Cardiac muscle cell (in vitro differentiated cells and primary cell): ENCODE measurements at places on chromosomes 12 and 14. TPM values are rescaled to one million over a fixed set of nuclear protein-coding genes. Genes with fewer than 3 reads are reported as not detected.
A peak's percentile ranks its signal among the peaks of the same experiment; 100 is the strongest.

The CNPY2 gene
- 85.3 and 107 TPM in 2 replicates for total RNA-seq

The TAS2R42 gene
- not detected in 2 replicates for total RNA-seq

The PPP1R1A gene
- 138 and 154 TPM in 2 replicates for total RNA-seq

The TMEM119 gene
- 0.48 and 1.7 TPM in 2 replicates for total RNA-seq

GRCh38 chr12:12723681-12724420, 6.7 kb downstream of the CDKN1B start:
- peaks cover 21% of the 10 kb centered on the region for H3K4me1 ChIP-seq
- H3K36me3 ChIP-seq: peaks cover 36% of the 10 kb centered on the region
- peak; percentile 55 for DNase-seq
- H3K27me3 ChIP-seq: no peaks in the 10 kb centered on the region
- H3K27ac ChIP-seq: peak overlapping the region; percentile 94

- H3K36me3 ChIP-seq: no peaks in the 10 kb centered on the region
- no peaks in the 10 kb centered on the region for H3K4me1 ChIP-seq
- DNase-seq: no peak
- H3K4me3 ChIP-seq: no peak overlapping the region
Observed at GRCh38 chr12:83541446-83541845, 854.7 kb downstream of the TMTC2 start.

GRCh38 chr14:64253672-64254071, 40.5 kb downstream of the ESR2 start:
- H3K36me3 ChIP-seq: no peaks in the 10 kb centered on the region
- peaks cover 6% of the 10 kb centered on the region for H3K4me1 ChIP-seq
- DNase-seq: no peak
- no peak overlapping the region for H3K27ac ChIP-seq

- H3K4me1 ChIP-seq: peaks cover 92% of the 10 kb centered on the region
- H3K27ac ChIP-seq: peak overlapping the region; percentile 97
- no peaks in the 10 kb centered on the region for H3K27me3 ChIP-seq
- H3K36me3 ChIP-seq: no peaks in the 10 kb centered on the region
- no peak overlapping the region for H3K4me3 ChIP-seq
- peak; percentile 96 for DNase-seq
Observed at GRCh38 chr14:77041881-77042545, 13.5 kb upstream of the IRF2BPL start.

GRCh38 chr12:91417650-91418049, 235.0 kb upstream of the DCN start:
- DNase-seq: no peak
- H3K27ac ChIP-seq: no peak overlapping the region
- H3K36me3 ChIP-seq: no peaks in the 10 kb centered on the region
- peaks cover 12% of the 10 kb centered on the region for H3K4me1 ChIP-seq
- H3K4me3 ChIP-seq: no peak overlapping the region
- no peaks in the 10 kb centered on the region for H3K27me3 ChIP-seq

DNA sequence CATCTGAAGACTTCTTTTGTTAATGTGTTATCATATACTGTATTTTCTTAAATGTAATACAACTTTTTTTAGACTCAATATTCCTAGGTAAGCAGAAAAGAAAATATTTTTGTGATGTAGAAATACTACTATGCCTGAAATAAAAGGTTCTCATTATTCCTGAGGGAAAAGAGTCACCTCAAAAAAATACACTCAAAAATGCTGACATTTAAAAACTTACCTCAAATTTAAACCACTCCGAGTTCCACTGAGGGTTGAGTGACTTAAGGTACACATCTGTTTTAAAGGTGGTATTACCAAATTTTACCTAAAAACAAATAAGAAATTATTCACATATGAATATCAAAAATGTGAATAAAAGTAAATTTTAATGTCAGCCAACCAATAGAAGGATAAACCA, 9.3 kb downstream of the C2CD5 start:
- no peaks in the 10 kb centered on the region for H3K27me3 ChIP-seq
- H3K36me3 ChIP-seq: no peaks in the 10 kb centered on the region
- no peak overlapping the region for H3K27ac ChIP-seq
- H3K4me3 ChIP-seq: no peak overlapping the region
- no peaks in the 10 kb centered on the region for H3K4me1 ChIP-seq

DNA sequence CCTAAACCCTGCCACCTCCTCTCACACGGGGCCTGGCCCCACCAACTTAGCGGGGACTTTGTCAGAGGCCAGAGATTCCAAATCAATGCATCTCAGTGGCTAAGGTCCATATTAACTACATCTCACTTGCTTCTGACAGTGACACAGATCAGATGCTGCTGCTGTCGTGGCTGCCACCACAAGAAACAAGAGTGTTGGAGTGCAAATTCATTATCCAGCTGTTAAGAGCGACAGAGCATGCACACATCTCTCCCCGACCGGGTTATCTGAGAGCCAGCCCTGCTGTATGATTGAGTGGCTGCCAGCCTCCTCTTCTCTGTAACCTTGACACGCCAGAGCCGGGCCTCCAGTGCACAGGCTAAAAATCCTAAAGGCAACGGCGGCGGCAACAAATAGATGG, 40.2 kb downstream of the SPRING1 start:
- no peaks in the 10 kb centered on the region for H3K27me3 ChIP-seq
- peaks cover 23% of the 10 kb centered on the region for H3K4me1 ChIP-seq
- DNase-seq: peak; percentile 80
- peak overlapping the region; percentile 14 for H3K27ac ChIP-seq
- no peak overlapping the region for H3K4me3 ChIP-seq
